D721Med (cell line): ENCODE measurements at places on chromosomes 3 and 15.

GRCh38 chr3:36650271-36650671 is 114.1 kb downstream of the DCLK3 start:
- no peak for DNase-seq

DNA sequence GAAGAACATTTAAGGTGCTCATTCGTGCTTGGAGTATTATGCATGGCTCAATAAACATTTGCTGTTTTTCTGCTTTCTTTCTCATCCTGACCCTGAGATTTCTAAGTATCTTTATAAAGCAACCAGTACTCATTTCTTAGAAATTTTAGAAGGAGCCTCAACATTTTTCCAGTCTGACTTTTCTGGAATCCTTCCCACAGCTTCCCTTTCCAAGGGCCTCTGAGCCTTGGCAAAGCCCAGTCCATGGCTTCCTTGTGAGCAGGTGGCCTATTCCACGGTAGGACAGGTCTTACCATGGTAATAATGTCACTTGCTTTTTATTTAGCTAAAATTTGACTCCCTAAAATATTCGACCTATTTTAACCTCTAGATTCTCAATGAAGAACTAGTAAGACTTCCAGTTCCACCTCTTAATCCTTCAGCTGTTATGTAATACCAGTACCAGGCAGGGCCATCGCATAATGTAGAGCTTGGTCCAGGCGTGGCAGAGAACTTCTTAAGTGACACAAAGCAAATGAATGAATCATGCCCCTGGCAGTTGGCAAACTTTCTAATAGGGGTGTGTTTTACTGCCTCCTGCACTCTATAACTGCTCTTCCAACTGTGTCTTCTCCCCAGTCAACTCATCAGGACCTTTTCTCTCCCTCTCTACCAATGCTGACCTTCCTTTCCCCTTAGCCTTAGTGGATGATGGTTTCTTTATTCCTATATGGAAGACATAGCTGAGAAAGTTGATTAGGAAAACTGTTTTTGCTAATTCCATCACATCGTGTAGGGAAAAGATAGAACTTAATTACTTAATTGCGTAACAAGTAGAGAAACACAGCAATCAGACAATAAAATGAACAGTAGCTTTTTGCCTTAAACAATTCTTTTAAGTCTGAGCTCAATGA is 894 bp upstream of the TM4SF4 start:
- no peak for DNase-seq

DNA sequence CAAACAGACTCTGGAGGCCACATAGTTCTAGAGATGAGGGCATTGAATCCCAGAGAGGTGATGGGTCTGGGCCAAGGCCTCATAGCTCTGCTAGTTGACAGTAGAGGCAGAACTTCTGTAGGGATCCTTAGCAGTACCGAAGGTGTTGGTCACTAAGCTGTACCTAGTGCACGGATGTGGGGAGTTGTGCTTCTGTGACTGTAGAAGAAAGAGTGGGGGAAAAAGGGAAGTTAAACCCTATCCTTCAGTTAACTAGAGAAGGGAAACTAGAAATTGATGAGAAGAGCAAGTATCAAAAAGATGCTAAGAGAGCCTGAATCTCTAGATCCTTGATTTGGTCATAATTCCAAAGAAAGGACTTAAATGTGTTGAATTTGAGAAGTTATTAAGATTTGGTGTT is 186.7 kb downstream of the NFKBIZ start:
- DNase-seq = no peak

DNA sequence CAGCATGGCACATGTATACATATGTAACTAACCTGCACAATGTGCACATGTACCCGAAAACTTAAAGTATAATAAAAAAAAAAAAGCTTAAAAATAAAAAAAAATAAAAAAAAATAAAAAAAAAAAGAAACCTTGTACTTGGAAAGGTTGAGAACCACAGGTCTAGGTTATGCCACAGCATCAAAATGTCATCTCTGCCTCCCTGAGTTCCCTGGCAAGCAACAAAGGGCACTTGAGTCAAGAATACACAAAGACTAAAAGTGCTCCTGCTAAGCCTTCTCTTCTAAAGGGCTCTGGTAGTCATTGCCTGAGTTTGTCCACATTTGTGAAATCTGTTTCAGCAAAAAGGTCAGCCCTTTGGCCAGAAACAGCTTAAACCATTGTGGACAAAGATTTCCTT is 395.8 kb upstream of the CCDC54 start:
- no peak for DNase-seq

DNA sequence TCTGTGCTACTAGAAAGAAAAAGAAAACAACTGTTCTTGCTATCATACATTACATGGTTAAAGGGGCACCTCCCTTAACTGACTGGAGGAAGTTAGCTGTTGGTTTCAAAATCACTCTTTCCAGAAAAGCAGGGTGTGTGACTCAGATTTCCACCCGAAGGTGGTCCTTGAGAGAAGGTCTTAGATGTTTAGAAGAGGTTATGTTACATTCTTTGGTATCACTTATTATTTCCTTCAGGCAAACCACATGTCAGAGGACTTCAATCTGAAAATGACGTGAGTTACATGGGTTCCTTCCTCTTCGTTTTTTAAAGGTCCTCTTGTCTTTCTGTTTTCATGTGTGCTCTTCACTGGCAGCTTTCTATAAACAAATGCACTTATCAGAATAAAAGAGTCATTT is 307.9 kb upstream of the CBLB start:
- DNase-seq = no peak

- DNase-seq = no peak
These were observed at the start of gene ALDH1L1 for GRCh38 chr3:126180477-126181397. Gene ALDH1L1 (minus strand): TSS chr3:126180586. CDS start chr3:126160979, 19,607 bp downstream.

GRCh38 chr15:77342807-77343206 is 77.1 kb downstream of the PEAK1 start:
- DNase-seq = no peak

DNA sequence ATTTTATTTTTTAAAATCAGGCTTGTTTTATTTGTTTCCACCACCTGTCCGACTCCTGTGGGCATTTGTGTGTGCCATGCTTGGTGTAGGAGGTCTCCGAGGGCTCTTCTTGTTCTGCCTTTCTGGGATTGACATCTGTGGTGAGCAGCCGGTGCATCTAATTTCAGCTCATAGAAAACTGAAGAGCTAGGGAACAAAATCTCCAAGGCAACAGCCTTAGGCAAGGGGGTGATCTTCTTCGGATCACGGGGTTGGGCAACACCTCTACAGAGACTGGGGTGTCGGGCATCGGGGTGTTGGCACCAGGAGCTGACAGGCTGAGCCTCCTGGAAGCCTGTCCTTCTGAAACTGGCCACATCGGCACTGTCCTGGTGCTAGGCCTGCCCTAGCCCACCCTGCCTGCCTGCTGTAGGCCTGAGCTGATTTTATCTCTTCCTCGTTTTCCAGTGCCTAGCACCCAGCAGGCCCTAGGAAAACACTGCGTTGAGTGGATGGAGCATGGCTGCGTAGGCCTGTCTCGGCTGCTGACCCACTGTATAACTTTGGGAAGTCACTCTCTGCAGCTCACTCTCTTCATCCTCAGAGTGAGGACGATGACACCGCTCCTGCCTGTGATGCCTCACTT is 10.3 kb downstream of the CHCHD6 start:
- DNase-seq = no peak

DNA sequence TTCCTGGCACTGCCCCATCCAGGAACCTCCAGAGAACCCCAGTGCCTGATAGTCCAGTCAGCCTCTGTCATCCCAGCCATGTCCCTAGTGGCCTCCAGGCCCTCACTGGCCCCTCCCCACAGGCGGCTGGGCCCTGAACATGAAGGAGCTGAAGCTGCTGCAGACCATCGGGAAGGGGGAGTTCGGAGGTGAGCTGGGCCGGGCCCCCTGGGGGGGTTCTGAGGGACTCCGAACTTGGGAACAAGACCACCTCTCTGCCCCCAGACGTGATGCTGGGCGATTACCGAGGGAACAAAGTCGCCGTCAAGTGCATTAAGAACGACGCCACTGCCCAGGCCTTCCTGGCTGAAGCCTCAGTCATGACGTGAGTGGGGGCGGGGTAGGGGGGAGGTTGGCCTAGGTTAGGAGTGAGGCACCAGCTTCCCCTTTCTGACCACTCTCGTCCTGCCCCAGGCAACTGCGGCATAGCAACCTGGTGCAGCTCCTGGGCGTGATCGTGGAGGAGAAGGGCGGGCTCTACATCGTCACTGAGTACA is 12.0 kb upstream of the LMAN1L start:
- DNase-seq = no peak

GRCh38 chr15:75138016-75138999 is 63.4 kb upstream of the C15orf39 start:
- no peak for DNase-seq

GRCh38 chr3:18369551-18370185 is 55.5 kb downstream of the SATB1 start:
- no peak for DNase-seq

DNA sequence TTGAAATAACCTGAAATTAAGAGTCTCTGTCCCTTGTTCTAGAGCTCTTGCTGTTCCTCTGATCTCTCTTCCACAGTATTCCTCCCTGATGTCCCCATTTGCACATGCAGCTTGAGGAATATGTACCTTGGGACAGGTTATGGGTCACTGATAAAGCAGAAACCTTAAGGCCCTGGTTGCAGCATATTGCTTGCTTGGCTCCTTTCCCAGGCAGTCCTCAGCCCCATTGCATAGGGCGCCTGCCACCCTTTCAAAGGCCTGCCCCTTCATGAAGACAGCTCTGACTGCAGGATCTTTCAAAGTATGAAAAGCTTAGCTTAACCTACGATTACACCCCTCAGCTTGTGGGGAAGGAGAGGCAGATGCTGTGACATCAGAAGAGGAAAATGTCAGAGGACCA is 51.6 kb downstream of the WDR76 start:
- DNase-seq = no peak

DNA sequence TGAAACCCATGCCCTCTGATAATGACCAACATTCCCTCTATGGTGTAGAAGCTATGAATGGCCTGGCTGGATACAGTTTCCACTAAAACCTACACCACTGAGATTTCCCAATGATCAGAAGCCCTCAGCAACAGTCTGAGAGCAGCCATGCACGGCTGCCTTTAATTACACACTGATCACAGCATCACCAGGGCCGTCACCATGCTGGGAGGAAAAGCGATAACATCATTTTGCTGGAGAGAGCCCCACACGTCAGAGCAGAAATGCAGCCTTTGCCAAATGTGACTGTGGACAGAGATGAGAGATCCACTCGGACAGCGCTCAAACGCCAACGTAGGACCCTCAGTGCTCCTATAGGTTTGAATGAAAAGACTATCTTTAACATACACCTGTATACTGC is 135.0 kb downstream of the XXYLT1 start:
- no peak for DNase-seq

DNA sequence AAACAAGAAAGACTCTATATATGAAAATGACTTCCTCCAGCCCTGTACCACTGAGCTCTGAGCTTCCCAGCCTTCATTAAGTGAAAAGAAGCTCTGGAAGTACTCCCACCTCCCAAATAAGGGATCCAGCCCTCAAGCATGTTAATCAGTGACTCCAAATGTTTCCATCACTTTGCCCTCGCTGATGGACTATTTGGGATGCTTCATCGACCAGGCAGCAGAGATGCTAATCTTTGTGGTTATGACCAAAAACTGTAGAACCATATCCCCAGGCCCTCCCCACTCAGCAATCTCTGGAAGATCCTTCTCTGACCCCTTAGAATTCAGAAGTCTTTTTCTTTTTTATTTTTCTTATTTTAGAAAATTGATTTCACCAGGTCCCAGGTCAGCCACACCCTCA is 2.3 kb upstream of the CTDSPL start:
- no peak for DNase-seq

GRCh38 chr3:122003606-122004005 is 18.4 kb downstream of the ILDR1 start:
- no peak for DNase-seq

GRCh38 chr15:28021281-28022039 is 77.7 kb downstream of the OCA2 start:
- no peak for DNase-seq

- DNase-seq = no peak
These were observed 49.7 kb downstream of the CGGBP1 start for GRCh38 chr3:88009066-88009465.

DNA sequence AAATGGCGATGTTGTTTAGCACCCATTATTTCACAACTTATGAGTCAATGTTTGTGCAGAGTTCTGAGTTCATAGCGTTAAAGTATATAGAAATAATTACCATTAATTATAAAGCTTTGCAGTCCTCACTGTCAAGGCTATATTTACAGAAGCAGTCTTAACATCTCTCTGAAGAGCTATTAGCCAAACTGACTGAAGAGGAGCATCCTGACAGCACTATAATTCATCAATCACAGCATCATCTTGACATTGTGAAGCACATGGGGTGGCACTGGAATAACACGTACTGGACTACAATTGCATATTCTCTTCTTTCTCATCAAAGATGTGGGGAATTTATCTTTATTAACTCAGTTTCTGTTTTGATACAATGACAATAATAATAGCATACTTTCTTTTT is 260.6 kb upstream of the MME start:
- no peak for DNase-seq

GRCh38 chr3:195147649-195148080 is 123.3 kb downstream of the XXYLT1 start:
- DNase-seq = no peak

- no peak for DNase-seq
These were observed 143.6 kb upstream of the SLC6A11 start for GRCh38 chr3:10672422-10672821.

- DNase-seq = no peak
These were observed 114.5 kb upstream of the GADL1 start for GRCh38 chr3:31008994-31009393.

DNA sequence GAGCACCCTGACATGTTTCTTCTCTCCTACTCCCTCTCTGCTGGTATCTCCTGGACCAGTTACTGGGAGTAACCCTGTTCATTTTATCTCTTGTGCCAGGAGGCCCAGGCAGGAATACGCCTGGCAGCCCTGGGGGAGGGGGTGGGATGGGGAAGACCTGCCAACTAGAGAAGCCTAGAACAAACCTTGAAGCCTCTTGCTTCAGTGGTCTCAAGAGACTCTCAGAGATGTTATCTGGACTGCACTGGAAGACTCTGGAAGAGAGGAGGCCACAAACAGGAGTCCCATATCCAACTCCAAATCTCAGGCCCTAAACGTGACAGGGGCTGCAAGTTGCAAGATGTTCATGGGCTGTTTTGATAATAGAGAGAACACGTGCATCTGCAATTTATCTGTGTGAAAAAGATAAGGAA is at the start of gene EPB42:
TSS of gene EPB42 (minus strand) at position 28 of the 413 bp plus-strand sequence. CDS start 193 bp downstream, outside the sequence.
- DNase-seq = no peak

DNA sequence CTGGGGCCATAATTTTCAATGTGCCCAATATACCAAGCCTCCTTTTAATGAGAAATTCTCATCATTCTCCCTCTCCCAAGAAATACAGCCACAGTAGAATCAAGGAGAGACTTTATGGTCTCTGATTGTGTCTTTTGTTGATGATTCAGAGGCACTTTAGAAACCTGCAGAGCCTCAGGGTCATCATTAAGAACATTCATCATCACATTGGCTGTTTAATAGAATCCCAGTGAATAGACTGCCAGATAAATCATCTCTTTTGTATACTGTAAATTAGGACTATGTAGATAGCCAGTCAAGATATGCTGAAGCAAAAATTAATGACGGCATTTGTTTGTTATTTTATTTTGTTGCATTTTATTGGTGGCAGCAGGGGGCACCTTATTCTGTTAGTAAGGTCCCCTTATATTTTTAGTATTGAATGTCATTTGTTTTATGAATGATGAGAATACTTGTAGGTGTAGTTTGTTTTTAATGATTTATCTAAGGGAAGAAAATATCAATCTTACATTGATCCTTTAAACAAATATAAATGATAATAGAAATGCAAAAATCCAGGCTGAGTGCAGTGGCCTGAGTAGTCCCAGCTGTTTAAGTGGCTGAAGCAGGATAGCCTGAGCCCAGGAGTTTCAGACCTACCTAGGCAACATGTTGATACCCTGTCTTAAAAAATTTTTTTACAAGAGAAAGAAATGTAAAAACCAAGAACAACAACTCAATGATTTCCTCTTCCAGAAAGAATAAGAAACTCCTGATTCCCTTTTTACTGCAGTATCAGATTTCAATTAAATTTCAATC is 138.8 kb downstream of the ZBBX start:
- DNase-seq = no peak
